CD4-positive, alpha-beta T cell treated with Interferon gamma for 1 hour (primary cell): ENCODE measurements at places on chromosomes 5 and 9.

GRCh38 chr5:32326216-32326772 is 13.6 kb upstream of the MTMR12 start:
- DNase-seq, result no peak

DNA sequence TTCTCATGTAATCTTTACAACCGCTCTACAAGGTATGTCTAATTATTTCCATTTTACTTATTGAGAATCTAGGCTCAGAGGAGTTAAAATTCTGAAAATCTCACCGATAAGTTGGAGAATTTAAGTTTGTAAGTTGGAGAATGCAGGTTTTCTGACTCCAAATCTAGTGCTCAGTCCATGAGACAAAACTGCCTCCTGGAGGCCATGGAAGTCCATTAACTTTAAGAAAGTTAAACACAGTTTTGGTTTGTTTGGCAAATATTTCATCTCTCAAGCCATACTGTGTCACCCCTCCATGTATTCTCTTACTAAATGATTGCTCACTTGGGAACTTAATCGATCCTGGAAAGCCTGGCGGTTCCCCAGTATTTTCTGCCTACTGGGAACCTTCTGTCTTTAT is 52.6 kb downstream of the INIP start:
- DNase-seq, result no peak

- DNase-seq, result peak; percentile 33
These were observed 561.1 kb upstream of the DAP start for GRCh38 chr5:11322133-11322532.

- DNase-seq, result no peak
These were observed 153.5 kb upstream of the ELAVL2 start for GRCh38 chr9:23979491-23979890.

GRCh38 chr5:139037732-139038131 is 160.4 kb downstream of the SIL1 start:
- DNase-seq, result no peak

DNA sequence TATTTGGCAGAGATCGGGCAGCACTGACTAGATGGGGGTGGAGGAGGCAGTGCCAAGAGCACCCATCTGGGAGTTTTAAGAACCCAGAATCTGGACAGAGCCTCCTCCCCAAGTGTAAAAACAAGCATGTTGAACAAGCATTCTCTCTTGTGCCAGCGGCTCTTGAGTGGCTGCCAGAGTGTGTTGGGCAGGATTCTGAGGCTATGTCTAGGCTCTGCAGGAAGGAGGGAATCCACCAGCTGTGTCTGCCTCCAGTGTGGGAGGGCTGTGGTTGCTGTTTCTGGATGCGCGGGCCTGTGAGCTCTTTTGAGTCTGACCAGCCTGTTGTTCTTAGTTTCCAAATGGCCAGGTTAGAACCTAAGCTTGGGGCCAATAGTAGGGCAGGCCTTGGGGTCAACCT is 39.8 kb downstream of the HMCN2 start:
- DNase-seq, result no peak

GRCh38 chr9:126701813-126702140 is 88.0 kb downstream of the LMX1B start:
- no peak for DNase-seq

- DNase-seq, result no peak
These were observed 71.7 kb upstream of the SNX2 start for GRCh38 chr5:122703203-122703602.

GRCh38 chr9:125749287-125749935 is 2.2 kb downstream of the PBX3 start:
- no peak for DNase-seq

- DNase-seq, result no peak
These were observed 33.8 kb upstream of the DTWD2 start for GRCh38 chr5:119022017-119022745.

GRCh38 chr9:124030969-124031451 is 19.4 kb downstream of the LHX2 start:
- no peak for DNase-seq

- no peak for DNase-seq
These were observed 50.9 kb downstream of the OSTF1 start for GRCh38 chr9:75139201-75139600.

DNA sequence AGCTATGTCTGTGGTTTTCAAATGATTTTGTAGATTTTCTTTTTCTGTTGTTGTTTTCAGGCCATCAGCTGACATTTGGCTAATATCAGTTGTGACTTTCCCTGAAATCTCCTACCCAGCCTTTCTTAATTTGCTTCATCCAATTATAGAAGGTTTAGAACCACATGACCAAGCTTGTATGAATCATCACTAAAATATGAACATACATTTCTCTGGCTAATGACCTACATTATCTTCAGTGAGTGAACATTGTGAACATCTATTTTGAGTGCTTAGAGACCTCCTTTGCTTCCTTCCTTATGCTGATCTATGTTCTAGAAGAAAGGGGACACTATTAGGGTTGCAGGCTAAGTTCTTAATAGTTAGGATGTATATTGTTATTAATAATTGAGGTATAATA is 532.5 kb downstream of the RAB3C start:
- no peak for DNase-seq

GRCh38 chr5:91484662-91485061 is 101.5 kb upstream of the ARRDC3 start:
- DNase-seq, result no peak

- no peak for DNase-seq
These were observed 179.1 kb downstream of the CWC27 start for GRCh38 chr5:64947801-64948200.

GRCh38 chr5:168734119-168734518 is 155.0 kb upstream of the PANK3 start:
- DNase-seq, result no peak

GRCh38 chr5:39870137-39870536 is 445.4 kb upstream of the DAB2 start:
- DNase-seq, result no peak

- no peak for DNase-seq
These were observed 31.1 kb downstream of the UBE2D2 start for GRCh38 chr5:139592289-139592688.

GRCh38 chr5:154388842-154389241 is 57.0 kb upstream of the SAP30L start:
- no peak for DNase-seq

DNA sequence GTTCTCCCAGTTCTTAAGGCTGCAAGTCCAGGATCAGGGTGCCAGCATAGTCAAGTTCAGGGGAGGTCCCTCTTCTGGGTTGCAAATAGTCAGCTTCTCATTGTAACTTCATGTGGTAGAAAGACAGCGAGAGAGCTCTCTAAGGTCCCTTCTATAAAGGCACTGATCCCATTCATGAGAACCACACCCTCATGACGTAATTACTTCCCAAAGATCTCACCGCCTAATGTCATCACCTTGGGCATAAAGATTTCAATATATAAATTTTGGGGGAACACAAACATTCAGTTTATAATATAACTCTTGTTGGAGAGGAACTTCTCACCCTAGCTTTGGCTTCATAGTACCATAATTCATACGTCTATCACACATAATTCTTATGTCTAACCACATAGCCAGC is 203.9 kb upstream of the VLDLR start:
- no peak for DNase-seq

DNA sequence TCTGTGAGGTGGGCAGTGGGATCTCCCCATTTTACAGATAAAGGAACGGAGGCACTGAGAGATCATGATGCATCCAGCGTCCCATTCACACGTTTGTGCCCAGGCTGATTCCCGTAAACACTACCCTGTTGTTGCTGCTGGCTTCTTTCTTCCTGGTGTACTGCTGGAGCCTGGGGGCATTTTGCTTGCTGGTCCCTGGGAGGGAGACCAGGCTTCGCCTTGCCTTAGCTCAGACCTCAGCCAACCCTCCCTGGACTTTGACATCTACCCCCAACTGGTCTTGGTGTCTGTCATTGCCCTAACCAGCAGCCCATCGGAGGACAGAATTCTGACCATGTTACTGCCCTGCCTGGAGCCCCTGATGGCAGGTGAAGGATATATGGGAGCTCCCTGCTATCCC is 82.4 kb downstream of the ZNF618 start:
- DNase-seq, result no peak

DNA sequence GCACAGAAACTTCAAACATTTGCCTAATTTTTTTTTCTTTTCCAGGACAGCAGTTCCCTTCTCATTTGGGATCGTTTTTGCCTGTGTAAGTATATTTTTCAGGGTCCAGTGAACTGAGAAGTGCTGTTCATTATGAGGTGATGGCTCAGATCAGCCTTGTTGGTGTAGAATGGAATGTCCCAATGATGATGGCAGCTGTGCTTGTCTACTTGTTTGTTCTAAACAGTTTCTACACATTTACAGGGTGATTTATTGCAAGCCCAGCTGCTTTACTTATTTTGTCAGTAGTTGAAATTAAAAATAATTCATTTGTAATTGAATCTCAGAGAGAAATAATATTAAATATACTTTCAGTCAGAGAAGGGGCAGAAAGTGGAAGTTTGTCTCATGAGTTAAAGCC is 337.6 kb upstream of the SEMA6A start:
- no peak for DNase-seq

GRCh38 chr5:5558102-5558501 is 135.6 kb downstream of the ICE1 start:
- DNase-seq, result no peak

DNA sequence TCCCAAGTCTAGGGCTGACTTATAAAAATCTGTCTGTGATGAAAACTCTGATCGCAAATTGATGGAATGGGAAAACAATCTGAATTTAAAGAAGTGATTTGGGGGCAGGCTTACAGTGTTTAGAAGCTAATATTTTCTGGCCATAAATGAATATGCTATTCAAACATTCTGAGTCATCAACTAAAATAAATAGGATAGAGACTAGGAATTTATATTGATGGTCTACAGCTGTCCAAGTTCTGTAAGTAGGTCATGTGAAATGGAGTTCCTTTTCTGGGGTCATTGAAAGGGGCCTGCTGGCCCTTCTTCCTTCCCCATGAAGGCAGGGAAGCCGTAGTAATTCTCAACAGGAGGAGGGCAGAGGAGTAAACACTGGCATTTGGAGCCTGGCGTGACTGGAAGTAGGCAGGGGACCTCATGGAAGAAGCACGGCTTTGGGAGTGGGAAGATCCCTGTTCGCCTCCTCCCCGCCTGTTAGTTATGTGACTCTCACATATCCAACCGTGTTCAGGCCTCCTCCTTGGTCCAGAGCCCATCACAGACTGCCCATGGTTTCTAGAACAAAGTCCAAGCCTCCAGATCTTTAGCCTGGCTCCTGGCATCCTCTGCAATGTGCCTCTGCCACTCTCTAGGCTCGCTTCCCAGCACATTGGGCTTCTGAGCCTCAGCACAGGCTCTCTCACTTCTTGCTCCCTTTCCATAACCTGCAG is 31.7 kb downstream of the ALG2 start:
- no peak for DNase-seq

GRCh38 chr9:121206516-121207370 is 5.1 kb upstream of the RAB14 start:
- no peak for DNase-seq

GRCh38 chr9:128244837-128245231 is 31.0 kb downstream of the GOLGA2 start:
- peak; percentile 14 for DNase-seq

DNA sequence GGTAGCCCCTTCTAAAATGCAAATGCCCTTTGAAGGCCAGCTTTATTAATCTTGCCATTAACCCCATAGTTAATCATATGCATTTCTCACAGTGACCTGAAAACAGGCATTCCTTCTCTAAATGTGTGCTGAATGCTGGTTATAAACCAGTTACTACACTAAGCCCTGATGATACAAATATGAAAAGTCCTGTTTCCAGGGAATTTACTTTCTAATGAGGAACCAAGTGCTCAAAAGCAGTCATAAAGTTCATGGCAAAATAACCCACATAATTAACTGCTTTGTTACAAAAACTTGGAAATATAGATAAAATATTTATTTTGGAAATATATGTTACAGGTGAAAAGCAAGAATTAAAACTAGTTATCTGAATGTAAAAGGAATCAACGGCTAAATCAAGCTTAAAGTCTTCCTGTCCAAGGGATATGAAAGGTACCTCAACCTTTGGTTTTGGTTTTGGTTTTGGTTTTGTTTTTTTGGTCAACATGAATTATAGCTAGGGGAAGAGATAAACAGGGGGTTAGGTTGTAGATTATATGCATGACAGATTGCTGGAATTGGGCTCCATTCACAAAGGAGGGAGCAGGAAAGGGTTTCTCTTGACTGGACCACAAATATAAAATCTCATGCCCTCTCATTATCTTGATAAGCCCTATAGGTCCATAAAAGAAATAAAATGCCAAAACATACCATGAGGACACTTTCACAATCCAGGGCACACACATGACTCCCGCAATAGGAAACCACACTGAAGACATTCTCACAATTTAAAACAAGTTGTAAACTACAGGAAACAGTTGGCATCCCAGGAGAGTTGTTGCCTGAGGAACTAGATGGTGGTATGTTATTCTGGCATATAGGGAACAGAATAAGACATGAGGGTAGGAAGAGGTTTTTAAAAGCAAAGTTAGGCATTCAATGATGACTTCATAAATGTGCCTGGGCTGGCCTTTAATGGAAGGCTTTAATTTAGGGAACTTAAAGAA is 46.7 kb upstream of the MACIR start:
- no peak for DNase-seq

DNA sequence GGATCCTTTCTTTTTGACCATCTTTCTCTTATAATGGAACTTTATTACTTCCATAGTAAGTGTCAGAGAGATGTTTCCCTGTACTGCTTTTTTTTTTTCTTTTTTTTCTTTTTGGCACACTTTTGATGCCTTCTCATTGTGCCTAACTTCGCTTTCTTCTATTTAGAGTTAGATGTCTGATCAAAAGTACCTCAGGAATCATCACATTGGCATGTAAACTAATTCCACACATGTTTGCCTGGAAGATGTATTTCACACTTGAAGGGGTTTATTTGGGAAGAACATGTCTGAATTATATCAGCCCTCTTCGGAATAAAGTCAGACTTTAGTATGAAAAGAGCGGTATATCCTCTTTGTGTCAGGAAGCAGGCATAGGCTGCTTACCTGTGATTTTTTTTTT is 35.1 kb downstream of the SMARCA2 start:
- no peak for DNase-seq

DNA sequence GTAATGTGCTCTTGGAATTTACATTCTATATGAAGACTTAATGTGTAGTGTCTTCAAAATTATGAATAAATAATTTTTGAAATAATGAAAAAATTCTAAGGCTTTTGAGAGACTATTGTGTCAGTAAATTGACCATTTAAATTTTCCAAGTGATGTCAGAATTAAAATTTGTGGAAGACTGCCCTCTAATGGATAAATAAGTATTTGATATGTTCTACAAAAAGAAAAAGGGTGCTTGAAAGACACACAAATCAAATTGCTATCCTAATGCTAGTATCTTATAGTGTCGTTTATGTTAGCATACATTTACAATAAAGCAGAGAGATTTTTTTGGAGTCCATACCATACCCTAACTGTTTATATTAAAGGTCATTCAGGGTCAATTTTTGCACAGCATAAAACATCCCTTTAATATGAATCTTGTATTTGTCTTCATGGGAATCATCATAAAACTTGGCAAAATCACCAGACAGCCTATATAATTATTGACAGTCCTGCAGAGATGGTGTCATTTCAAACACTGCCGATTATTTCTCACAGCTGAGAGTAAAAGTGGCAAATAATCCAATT is 120.8 kb upstream of the SLC27A6 start:
- no peak for DNase-seq
